CD4-positive, alpha-beta memory T cell (primary cell): ENCODE measurements at places on chromosomes 5 and 9.
A peak's percentile ranks its signal among the peaks of the same experiment; 100 is the strongest.

DNA sequence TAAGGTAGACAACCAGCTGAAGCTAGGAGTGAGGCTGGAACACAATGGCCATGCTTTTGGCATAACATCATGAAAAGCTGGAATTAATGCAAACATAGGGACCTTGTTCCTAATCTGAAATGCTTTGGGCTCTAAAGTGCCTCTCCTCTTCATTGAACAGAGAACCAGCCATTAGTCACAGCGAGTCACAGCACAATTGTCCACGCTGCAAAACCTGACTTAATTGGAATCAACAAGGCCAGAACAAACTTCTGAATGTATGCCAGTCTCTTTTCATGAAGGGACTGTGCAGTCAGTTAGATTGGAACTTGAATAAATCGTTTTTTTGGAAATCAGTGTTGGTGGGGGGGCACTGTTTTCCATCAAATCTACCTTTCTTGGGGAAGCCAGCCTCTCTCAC lies 96.5 kb downstream of the JAKMIP2 start:
- DNase-seq, result no peak

DNA sequence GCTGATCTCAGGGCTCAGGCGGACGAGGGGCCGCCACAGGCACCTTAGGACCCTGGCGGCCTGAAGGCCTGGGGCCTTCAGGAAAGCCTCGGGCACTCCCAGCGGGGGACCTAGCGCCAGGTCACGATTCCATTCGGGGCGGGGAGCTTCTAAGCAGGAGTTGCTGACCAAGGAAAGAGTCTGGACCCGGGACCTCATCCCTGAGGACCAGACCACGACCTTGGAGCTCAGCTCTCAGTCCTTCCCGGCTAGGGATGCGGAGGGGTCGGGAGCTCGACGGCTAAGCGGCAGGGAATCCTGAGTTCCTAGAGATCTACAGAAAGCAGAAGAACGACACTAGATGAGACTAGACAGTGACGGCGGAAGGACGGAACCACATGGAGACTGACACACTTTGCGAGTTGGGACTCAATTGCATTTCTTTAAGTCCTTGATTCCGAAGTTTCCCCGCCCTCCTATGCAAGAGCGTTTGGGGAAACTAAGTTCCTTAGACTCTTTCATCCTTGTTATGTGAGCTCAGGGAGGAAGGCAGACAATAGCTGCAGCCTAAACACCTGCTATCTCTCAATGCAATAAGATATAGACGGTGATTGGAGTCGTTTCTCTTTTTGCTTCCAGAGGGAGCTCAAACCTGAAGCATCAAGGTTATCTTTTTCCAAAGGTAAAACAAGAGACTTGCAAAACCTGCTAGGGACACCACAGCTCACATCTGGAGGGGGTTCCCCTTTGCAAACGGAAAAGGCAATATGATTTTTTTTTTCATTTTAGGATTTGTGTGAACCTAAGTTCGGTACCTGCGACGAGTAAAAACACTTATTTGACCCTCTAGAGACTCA lies 9.7 kb downstream of the NR2F1-AS1 start:
- DNase-seq, result no peak

DNA sequence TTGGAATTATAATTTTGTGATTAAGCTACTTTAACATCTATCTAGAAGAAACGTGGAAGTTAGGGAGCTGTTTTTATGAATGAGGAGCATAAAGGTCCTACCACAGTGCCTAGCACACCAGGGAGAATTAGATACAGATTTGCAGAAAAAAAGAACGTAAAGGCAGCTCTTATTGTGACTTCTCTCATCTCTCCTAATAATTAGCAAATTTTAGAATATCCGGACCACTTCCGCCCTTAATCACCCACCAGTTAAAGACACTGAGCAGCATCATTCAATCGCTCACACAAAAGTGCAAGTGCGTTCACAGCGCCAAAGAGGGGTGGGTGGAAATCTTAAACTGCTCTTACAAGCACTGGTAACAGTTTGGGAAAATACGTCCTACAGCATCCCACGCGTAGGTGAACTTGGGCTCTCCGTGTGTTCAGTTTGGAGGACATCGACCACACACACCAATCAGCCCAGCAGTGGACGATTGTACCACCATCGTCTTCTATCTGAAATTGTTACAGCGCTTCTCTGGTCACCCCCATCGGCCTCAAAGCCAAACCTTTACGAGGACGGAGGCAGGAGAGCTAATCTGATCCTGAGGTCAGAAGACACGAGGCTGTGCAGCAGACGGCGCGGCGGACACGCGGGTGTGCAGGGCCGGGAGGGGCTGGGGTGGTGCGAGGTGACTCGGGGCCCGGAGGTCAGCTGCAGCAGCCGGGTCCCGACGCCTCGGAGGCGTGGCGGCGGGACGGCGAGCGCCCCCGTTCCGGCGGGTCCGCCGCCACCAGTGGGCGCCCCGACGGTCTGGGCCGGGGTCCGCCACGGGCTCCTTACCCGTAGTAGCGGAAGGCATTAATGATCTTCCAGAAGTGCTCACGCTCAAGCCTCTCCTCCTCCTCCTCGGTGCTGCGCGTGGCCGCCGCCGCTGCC lies 646 bp downstream of the CARNMT1 start:
- DNase-seq, result peak; percentile 17

GRCh38 chr5:10031817-10032216 lies 217.9 kb downstream of the ATPSCKMT start:
- no peak for DNase-seq

GRCh38 chr5:34008802-34009201 lies 952 bp upstream of the AMACR start:
- DNase-seq, result no peak

- no peak for DNase-seq
These were observed 97.2 kb downstream of the PDZD2 start for GRCh38 chr5:31736127-31736526.

DNA sequence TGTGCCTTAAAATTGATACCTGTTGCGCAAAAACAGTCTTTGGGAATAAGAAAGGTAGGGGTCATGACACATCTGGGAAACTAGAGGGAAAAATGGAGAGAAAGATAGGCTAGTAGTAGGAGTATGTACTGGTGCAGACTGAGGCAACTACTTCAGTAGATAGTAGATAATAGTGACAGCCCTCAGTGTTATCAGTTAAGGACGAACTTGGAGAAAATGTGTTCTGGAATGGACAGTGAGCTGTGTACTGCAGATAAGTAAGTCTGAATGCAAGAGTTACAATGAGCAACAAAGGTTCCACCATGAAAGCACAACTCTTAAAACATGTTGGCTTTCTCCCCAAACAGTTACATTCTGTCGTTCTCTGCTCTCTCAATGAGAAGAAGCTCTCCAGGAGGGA lies 6.5 kb upstream of the INSL6 start:
- DNase-seq, result no peak

GRCh38 chr9:20255052-20255451 lies 367.2 kb downstream of the MLLT3 start:
- no peak for DNase-seq

DNA sequence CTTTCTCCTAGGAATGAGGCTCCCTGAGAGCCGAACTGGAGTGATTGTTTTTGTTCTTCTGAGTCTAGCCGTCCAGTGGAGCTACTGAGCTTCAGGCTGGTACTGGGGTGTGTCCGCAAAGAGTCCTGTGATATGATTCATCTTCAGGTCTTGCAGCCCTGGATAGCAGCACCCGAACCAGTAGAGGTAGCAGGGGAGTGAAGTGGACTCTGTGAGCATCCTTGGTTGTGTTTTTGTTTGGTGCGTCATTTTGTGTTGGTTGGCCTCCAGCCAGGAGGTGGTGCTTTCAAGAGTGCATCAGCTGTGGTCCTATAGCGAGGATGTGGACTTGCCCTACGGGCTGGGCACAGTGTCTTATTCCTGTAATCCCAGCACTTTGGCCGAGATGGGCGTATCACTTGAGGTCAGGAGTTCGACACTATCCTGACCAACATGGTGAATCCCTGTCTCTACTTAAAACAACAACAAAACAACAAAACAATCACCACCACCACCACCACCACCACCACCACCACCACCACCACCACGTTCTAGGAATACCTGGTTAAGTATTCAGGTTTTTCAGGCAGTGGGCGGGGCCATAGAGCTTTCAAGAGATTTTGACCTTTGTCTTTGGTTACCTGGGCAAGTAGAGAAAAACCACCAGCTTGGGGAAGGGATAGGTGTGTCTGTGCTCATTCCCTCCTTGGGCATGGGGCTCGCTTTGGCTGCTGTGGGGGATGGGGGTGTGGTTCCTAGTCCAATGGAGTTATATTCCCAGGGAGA lies 154.0 kb downstream of the WDR70 start:
- no peak for DNase-seq

DNA sequence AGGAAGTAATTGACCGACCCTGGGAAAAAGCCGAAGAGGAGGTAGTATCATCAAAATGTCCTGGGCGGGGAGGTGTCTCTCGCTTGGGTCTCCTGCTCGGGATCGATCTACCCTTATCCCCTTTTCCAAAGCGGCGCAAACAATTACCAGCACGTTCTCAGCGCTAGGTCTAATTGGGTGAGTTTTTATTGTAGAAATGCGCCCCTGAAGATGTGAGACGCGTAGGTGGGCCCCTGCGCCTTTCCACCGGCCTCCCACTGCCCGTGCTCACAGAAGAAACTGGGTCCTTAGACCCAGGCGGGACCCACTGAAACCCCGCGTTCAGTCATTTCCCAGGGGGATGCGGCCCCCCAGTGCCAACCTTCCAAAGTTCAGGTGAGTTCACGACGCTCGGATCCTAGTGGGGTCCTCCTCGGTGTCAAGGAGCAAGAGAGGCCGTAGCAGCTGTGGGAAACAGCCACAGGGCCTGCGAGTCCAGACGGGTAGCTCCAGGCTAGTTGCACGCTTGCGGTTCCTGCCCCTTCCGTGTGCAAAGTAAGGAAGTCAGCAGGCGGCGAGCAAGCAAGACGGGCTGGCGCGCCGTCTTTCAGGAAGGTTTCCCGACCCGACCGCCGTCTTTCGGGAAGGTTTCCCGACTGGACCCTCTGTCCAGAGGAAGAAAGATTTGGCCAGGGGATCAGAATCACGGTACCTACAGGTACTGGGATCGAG lies 1.5 kb downstream of the SMIM32 start:
- no peak for DNase-seq

DNA sequence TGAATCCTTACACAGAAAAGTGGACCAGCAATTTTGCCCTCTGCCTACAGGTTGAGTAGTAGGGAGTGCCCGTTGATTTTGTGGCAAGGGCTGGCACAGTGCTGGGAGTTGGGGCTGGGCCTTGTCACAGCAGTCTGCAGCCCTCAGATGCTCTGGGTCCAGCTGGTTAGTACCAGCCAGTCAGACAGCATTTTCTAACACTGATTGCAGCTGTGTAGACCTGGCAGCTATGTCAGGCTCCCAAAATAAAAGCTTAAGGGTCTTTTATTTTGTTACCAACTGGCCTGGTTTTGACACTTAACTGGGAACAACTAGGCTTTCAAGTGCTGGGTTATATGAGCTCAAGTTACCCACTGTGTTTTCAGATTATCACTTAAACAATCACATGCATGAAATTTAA lies 57.7 kb downstream of the MAT2B start:
- no peak for DNase-seq

- DNase-seq, result peak; percentile 63
These were observed 242.3 kb upstream of the PTGER4 start for GRCh38 chr5:40437452-40437861.

DNA sequence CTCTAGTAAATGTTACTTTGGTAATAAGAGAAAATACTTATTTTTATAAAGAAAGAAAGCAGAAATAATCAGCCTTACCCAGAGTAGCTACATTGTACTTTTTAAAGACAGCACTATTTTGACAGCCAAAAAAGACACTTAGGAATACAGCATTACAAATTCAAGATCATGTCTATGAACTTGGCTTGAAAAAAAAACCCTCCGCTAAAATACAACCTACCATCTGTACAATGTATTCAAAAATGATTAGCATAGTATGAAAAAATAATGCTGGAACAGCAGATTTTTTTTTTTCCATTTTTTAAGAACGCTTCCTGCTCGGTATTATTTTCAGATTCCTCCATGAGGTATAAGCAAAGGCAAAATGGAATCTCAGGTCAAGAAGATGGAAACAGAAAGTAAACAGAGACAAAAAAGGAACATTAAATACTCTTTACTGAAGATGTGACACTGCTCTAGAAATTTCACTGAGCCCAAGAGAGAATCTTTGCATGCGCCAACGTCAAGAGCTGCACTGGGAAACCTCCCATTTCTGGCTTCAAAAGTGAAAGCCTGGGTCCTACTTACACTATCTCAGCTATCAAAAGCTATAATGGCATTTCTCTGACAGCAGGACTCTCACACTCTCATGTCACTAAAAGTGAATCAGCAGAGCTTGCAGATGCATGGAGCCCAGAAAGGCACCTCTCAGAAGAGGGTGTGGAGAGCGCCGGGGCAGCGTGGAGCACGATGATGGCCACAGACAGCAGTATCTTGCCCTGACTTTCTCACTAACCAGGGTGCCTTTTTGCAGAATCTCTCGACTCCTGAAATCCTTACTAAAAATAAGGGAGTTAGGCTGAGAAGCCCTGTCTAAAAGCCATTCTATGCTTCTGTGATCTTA lies 167.4 kb downstream of the ELAVL2 start:
- DNase-seq, result no peak

DNA sequence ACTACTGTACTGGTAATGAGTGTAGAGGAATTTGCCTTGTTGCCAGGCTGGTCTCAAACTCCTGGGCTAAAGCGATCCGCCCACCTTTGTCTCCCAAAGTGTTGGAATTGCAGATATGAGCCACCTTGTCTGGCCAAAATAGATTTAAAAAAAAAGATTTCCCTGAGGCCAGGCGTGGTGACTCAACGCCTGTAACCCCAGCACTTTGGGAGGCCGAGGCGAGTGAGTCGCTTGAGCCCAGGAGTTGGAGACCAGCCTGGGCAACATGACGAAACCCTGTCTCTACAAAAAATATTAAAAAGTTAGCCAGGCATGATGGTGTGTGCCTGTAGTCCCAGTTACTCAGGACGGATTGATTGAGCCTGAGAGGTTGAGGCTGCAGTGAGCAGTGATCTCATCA lies 62.5 kb downstream of the IPO11 start:
- no peak for DNase-seq

DNA sequence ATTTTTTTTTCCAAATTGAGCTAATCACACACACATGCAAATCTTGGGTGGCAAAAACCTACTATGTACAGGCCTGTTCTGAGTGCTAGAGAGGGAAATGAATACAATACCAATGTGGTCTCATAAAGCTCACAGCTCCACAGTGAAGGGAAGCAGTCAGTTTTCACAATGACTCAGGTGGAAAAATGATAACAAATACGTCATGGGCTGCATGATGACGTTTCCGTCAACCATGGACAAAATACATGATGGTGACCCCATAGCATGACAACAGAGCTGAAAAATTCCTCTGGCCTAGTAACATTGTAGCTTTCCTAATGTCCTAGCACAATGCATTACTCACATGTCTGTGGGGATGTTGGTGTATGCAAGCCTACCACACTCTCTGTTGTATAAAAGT lies 252.5 kb downstream of the TRIM32 start:
- no peak for DNase-seq

DNA sequence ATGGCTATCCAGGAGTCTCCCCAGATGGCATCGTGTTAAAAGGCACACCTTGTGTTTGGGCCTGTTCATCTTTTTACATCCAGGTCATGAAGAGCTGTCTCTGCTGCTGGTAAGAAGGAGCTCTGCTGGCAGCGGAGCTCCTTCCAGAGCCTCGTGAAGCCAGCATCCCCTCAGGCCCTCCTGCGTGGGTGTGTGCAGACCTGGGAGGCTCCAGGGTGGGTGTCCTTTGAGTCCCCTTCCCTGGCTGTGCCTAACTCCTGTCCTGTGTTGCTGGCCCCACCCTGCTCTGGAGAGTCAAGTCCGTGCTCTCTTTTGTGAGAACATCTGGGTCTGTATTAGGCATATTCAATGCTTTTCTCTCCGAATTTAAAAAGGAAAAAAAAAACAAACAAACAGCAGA lies 149.6 kb upstream of the IRX2 start:
- DNase-seq, result no peak
